ENCODE measurements at places on chromosomes 2 and 18.
A peak's percentile ranks its signal among the peaks of the same experiment; 100 is the strongest.

GRCh38 chr2:109513749-109514588 lies 99.8 kb downstream of the SEPTIN10 start:
- DNase-seq: peak; percentile 41

- DNase-seq: peak; percentile 86
These were observed 4.9 kb downstream of the KLHL30 start for GRCh38 chr2:238143239-238143951.

- DNase-seq: no peak
These were observed 633.0 kb upstream of the TMEFF2 start for GRCh38 chr2:192827735-192828134.

DNA sequence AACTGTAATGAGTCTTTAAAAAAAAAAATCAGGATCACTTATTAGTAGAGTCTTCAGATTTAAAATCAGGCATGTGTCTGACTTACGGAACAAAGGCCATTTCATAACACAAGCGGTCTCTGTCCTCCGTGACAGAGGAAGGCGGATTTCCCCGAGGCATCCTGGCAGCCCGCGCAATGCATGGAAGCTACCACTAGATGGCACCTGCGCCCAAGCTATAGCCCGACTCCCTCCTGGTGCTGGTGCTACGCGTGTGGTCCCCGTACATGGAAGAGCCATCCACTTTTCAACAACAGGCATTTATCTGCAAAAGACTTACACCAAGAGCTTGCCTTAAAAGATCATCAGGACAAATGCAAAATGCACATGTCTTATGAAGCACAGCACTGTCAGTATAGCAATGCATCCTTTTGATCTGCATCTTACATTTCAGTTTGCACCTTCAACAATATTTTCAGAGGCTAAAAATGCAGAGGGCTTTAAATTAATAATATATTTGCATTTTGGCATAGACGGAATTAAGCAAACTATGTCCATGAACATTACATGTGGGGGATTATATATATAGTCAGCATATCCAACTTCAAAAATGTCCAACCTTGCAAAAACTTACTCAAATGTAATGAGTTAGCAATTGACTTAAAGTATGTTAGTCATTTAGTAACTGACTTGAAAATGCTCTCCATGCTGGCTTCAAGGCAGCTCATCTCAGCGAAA lies 96.0 kb downstream of the ZNF516 start:
- DNase-seq: peak; percentile 53

GRCh38 chr2:9394816-9395215 lies 28.5 kb downstream of the ITGB1BP1 start:
- DNase-seq: no peak

DNA sequence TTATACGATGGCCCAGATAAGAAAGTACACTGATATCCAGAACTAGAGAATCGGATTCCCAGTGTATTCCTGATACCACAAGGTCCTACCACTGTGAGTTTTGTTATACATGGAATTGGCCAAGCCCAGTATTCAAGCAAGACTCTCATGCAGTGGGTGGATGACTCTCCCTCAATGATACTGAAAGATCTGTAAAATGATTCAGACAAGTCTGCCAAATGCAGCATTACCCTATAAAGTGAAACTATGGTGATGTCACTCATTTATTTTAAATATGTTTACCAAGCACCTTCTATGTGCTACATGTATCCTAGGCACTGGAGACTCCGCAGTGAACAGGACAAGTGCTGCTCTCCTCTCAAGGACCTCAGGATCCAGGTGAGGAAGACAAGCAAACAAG lies 22.6 kb downstream of the MYO5B start:
- DNase-seq: no peak

- DNase-seq: no peak
These were observed 8.5 kb upstream of the ATP8B1 start for GRCh38 chr18:57811477-57812125.

GRCh38 chr2:33598561-33599174 lies 431 bp downstream of the FAM98A start:
- peak; percentile 38 for DNase-seq

DNA sequence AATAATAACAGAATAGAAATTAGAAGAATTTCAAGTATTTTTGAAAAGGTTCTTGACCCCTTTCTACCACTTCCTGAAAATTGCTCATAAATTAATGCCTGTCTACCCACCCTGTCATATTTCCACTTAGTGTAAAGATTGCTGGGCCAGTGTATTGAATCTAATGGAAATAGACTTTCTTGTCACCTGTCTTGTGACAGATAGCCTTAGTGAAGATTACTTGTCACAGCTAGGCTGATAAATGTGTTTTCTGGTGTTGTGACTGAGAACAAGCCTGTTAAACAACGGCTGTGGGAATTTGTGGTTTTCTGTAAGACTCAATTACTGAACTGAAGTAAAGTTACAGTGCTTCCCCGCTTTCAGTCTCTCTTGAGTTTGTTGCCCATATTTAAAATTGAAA lies 37.0 kb downstream of the PIK3C3 start:
- DNase-seq: no peak

DNA sequence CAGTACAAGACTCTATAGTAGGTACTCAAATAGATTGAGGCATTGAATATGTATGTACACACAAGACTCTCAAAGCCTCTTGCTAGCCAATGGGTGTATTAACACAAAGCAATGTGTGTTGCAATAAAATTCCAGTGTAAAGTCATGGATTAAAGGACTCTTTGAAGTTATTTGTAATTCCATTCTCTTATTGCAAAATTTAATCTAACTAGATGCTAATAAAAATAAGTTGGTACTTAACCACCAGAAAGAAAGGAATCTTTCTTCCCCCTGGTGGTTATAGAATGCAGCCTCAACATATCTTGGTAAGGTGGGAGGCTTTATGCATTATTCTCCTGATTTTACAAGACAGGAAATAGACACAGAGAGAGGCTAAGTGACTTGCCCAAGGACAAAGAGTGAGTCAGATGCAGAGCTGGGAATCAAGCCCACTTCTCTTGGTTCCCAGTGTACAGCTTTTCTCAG lies 18.0 kb downstream of the LRP1B start:
- DNase-seq: peak; percentile 93

DNA sequence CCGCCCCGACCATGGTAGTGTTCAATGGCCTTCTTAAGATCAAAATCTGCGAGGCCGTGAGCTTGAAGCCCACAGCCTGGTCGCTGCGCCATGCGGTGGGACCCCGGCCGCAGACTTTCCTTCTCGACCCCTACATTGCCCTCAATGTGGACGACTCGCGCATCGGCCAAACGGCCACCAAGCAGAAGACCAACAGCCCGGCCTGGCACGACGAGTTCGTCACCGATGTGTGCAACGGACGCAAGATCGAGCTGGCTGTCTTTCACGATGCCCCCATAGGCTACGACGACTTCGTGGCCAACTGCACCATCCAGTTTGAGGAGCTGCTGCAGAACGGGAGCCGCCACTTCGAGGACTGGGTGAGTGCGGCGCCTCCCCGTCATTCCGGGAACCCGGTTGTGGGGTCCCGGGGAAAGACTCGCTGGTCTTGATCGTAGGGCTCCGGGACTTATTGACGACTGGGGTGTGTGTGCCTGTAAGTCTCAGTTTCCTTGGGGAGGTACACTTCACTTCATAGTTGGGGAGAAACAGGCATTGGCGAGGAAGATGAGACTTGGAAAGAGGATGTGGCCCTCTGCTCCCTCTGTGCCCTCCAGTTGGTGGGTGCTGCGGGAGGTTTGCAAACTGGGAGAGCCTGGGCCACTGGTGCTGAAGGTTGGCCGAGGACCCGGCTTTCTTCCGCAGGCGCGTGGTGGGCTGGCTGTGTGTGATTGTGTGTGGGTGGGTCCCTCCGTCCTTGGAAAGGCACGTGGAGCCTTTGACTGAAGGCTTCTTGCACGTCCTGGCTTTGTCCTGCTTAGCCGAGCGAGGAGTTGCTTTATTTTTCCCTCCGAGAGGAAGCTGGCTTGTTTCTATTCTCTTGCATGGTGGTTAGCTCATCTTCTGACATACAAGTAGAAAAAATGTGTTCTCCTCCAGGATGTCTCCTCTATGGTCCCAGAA lies 886 bp downstream of the PRKCE start:
- peak; percentile 42 for DNase-seq

- DNase-seq: no peak
These were observed 52.1 kb downstream of the POLE4 start for GRCh38 chr2:75010571-75010970.

DNA sequence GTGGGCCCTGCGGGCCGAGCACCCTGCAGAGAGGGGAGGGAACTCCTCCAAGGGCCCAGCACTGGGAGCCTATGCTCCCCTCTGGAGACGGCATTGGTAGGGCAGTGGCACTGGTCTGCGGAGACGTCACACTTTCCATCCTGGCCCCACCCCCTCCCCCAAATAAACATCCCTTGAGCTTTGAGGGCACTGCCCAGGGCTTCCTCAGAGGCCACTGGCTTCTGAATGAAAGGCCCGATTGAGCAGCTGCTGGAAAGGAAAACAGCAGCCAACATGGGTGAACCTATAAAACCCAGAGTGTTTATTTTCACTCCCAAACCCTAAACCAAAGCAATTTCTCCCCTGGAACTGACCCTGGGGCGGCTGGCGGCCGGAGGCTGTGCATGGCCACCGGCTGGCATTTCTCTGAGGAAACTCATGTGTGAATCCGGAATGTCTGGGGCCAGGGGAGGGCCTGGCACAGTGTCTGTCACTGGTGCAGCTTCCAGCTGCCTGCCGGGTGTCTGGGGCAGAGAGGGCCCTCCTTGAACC lies 138.9 kb downstream of the DYSF start:
- DNase-seq: peak; percentile 2

DNA sequence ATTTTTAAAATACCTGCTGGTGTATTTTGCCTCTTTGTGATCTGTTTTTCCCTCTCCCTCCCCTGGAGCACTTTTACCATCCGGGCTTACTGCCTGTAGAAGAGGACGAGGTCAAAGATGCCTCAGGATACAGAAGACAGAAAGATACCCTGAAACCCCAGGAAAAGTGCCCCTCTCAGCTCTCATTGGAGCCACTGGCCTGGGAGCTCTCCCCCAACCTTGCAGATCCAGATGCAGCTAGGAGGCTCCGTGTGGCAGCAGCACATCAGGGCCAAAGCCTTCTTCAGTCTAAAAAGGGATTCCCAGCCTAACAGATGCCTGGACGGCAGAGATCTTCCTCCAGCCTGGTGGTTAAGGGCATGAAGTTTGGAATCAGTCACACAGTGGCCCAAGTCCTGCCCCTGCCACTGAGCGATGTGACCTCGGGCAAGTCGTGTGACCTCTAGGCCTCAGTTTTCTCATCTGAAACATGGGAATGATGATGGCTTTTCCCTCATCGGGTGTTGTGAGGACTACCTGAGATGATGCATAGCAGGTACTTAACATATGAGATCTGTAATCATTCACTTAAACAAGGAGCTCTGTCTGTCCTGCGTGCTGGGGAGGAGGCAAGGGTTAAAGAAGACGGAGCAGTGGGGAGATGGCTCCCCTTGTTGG lies 239.4 kb downstream of the DYSF start:
- DNase-seq: no peak

- no peak for DNase-seq
These were observed 127.5 kb upstream of the TTC39C start for GRCh38 chr18:23887035-23887434.

GRCh38 chr18:66271962-66272361 lies 331.9 kb downstream of the CDH19 start:
- no peak for DNase-seq

- peak; percentile 86 for DNase-seq
These were observed 241.3 kb downstream of the MREG start for GRCh38 chr2:215772003-215772402.

GRCh38 chr18:55249550-55249949 lies 290.3 kb upstream of the CCDC68 start:
- no peak for DNase-seq

DNA sequence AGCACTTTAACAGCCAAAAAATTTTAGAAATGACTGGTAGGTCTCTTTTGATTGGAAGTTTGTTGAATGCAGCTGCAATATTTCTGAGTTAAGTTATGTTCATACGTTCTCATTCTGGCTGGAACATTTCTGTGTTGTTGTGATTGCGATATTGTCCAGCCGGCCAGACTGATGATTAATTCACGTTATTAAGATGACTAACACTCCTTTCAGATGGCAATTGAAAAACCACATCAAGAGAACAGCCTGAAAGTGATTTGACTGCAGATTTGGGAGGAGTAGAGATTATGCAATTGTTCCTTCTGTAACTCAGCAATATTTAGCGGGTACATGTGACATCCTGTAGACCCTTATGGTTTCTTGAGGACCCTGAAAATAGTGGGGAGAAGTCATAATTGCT lies 133.7 kb downstream of the FBXO15 start:
- DNase-seq: peak; percentile 57

GRCh38 chr18:13370995-13371625 lies 152.6 kb downstream of the LDLRAD4 start:
- DNase-seq: no peak
